Hematopoietic multipotent progenitor cell treated with erythropoietin and hydrocortisone succinate and interleukin-3 and kit ligand, for 4 days (in vitro differentiated cells): ENCODE measurements at places on chromosomes 12 and 14.

DNA sequence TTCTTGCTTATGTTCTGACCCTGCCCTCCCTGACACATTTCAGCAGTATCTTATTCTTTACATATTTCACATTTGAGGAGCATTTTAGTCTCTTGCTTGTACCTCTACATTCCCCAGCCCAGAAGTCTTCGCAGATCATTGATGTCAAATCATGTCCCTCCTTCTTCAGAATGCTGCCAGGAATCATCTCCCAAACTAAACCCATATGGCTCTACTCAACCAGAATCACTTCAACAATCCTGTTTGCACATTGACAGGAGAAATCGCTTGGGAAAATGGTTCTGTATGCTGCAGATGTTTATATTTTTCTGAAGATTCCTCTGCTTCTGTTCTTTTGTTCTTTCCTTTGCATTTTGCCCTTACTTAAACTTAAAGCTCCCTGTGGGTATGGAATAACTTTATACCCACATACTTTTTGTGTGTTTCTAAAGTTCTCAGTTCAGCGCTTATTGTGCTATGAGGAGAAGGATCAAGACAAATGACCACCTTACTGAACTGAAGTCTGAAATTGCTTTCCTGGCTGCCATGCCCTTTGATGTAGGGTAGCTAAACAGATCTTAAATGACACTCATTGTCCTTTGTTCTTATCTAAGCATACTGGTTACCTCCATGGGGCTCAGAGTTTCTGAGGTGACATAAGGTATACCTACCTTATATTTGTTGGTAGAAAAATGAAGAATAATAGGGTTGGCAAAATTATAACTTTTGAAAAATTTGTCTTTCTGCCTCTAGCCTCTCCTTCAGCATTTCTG, 134.6 kb downstream of the SLC25A21 start:
- no peak for DNase-seq

- DNase-seq = no peak
These were observed 54.2 kb downstream of the CCNK start for GRCh38 chr14:99535448-99535847.

GRCh38 chr12:106767954-106768822, 6.3 kb upstream of the RIC8B start:
- no peak for DNase-seq

DNA sequence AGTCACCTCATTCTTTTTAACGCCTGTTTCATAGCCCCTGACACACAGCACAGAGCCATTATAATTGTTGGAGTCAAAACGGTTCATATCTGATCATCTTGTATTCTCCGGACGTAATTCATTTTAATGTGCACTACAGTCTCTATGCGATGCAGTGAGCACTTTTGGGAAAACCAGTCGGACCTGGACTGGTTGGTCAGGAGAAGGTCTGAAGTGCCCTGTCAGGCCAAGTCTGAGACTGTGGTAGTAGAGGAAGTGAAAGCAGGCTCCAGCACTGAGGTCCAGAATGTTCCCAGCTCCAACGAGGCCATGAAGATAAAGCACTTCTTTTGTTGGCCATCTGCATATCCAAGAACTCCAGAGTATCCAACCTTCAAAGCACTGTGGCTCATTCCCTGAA, 117.1 kb upstream of the NCOR2 start:
- DNase-seq = no peak
